ENCODE measurements at places on chromosomes 5 and 9. TPM values are rescaled to one million over a fixed set of nuclear protein-coding genes. Genes with fewer than 3 reads are reported as not detected.

Gene NCBP1
- 26.5 TPM for polyA plus RNA-seq

Gene CMBL
- 16.6 TPM for polyA plus RNA-seq

Gene EPB41L4B
- 0.90 TPM for polyA plus RNA-seq

Gene POLE3
- 13.8 TPM for polyA plus RNA-seq

Gene HACD4
- 0.16 TPM for polyA plus RNA-seq

Gene IFNA2
- polyA plus RNA-seq, result 0.22 TPM

Gene SPATA31E1
- not detected for polyA plus RNA-seq

Gene BARHL1
- not detected for polyA plus RNA-seq

Gene ADRB2
- polyA plus RNA-seq, result not detected

Gene OTULINL
- polyA plus RNA-seq, result 1.3 TPM

Gene STK32A
- 12.6 TPM for polyA plus RNA-seq

Gene TNC
- 2.9 TPM for polyA plus RNA-seq

Gene ARL14EPL
- not detected for polyA plus RNA-seq

Measured in Purkinje cell (primary cell).